ENCODE measurements at places on chromosomes 16 and 17.

DNA sequence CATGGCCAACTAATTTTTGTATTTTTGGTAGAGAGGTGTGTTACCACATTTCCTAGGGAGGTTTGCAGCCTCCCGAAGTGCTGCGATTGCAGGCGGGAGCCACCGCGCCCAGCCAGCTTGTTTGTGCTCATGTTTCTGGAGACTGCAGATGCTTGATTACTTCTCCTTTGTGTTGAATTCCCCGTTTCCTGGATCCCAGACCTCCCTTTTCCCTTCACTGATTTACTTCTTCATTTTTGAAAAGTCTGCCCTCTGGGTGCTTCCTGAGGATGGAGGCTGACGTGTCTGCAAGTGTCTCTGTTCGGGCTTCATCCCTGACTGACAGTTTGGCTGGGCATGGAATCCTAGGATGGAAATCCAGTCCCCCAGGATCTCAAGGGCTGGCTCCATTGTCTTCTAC, 7.0 kb upstream of the TRIM47 start:
- no peak for DNase-seq

DNA sequence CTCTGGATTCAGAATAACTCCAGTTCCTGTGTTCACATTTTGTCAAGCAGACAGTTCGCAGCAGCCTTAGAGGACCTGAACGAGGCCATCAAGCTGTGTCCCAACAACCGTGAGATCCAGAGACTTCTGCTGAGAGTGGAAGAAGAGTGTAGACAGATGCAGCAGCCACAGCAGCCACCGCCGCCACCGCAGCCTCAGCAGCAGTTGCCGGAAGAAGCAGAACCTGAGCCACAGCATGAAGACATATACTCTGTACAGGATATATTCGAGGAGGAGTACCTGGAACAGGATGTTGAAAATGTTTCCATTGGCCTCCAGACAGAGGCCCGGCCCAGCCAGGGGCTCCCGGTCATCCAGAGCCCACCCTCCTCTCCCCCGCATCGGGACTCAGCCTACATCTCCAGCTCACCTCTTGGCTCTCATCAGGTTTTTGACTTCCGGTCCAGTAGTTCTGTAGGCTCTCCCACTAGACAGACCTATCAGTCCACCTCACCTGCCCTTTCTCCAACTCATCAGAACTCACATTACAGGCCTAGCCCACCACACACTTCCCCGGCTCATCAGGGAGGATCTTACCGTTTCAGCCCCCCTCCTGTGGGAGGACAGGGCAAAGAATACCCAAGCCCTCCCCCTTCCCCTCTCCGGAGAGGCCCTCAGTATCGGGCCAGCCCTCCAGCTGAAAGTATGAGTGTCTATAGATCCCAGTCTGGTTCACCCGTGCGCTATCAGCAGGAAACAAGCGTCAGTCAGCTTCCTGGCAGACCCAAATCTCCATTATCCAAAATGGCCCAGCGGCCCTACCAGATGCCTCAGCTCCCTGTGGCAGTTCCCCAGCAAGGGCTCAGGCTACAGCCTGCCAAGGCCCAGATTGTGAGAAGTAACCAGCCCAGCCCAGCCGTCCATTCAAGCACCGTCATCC, 25.9 kb downstream of the CYB561 start:
- DNase-seq, result peak; percentile 37

- DNase-seq, result no peak
These were observed 473 bp upstream of the PDIA2 start for GRCh38 chr16:282491-282890.

- DNase-seq, result no peak
These were observed 15.4 kb upstream of the KRT24 start for GRCh38 chr17:40718930-40719329.

- DNase-seq, result peak; percentile 86
These were observed 672 bp upstream of the ALKBH5 start for GRCh38 chr17:18182978-18183333.

DNA sequence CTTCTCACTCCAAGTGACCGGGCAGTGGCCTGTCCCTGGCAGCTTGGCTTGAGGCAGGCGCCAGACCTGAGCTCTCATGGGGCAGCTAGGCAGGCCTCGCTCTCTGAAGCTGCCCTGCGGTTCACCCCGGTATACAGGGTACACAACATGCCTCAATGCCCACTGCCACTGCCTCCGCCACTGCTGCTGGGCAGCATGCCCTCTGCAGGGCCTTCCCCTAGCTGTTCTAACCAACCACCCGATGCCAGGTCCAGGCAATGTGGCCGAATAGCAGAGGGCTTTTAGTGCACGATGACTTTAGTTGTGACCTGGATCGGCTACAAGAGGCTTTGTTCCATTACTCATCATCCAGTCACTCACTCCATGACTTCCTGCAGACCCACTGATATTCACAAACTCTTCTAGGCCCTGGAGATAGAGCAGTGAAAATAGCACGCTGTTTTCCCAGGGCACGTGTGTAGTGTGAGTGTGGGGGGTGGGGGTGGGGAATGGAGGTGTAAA, 19.7 kb downstream of the CDC42EP4 start:
- DNase-seq, result peak; percentile 88

- DNase-seq, result peak; percentile 23
These were observed 1.9 kb upstream of the CCDC102A start for GRCh38 chr16:57538235-57538721.

DNA sequence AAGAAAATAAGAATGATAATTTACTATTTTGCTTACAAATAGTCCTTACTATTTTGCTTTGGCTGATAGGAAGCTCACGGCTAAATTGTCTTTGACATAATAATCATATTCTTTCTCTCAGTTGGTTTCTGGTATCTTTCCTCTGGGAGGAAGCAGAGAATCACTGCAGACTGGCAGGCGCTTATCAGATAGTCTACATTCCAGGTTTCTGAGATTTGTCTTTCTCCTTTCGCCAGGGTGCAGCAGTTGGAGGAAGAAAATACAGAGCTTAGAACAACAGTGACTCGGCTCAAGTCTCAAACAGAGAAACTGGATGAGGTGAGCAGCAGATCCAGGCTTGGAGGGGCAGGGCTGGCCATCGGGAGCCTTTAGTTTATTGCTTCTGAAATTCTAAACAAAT, 136.1 kb downstream of the RAB11FIP4 start:
- DNase-seq, result no peak

GRCh38 chr17:78925234-78925633, at the start of gene TIMP2:
Gene TIMP2, minus strand, starts transcription at chr17:78925387. Its CDS starts 299 bp downstream, at chr17:78925088.
- DNase-seq, result peak; percentile 95

DNA sequence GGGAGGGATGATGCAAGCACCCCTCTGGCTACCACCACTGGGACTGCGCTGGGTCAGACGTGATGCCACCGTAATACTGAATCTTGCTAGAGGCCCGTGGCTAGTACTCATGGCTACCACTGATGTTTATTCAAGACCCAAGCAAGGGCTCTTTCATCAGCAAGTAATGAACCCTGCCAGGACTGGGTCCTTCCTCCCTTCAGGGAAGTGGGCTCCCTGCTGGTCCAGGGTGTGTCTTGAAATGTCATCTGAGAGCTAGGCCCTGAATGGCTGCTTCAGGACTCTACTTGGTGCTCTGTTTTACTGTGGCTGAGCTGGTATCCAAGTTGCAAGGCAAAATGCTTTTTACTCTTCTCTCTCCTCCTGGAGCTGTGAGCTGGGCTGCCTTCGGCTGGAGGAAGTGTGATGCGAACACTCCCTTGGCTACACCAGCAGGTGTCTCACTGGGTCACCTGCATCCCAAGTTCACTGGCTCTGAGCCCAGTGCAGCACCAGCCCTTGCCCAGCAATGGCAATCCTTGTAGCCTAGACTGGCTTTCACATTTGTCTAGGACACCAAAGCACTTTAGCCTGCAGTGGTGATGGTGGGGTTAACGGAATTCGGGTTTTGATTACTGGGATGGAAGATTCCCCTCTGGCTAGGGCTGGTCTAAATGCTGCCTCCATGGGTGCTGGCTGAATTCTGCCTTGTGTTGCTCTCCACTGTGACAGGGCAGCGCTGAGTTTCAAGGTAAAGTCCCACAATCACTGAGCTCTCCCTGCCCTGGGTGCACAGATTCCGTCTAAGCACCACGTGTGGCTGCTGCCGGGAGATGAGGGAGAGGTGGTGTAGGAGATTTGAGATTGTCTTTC, 98.6 kb downstream of the USP22 start:
- no peak for DNase-seq

DNA sequence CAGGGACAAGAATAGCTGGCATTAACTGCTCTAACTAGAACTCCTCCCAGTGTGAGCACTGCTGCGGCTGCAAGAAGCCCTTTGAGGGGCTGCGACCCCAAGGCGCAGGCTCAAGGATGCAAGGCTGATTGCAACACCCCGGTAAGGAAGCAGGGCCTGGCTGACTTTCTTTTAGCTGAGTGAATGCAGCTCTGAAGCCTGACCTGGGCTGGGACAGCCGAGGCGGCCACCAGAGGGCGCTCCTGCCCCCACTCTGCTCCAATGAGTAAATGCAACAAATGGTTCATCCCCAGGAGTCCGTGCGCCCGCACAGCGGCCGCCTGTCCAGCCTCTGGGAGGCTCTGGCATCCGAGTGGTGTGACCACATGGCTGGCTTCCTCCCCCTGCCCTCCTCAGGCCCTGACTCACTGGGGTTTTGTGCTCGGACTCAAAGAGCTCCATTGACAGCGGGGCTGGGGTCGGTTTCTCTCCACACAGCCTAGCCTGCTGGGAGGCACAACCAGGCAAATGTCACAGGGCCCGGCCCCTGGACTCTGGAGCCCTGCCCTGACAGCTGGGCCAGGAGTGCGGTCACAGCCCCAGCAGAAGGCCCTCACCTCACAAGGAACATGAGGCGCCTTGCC, at the start of gene SMIM5:
Gene SMIM5, plus strand, starts transcription at position 572 of the 623 bp plus-strand sequence. CDS start 6,768 bp downstream, outside the sequence.
- DNase-seq, result peak; percentile 95

DNA sequence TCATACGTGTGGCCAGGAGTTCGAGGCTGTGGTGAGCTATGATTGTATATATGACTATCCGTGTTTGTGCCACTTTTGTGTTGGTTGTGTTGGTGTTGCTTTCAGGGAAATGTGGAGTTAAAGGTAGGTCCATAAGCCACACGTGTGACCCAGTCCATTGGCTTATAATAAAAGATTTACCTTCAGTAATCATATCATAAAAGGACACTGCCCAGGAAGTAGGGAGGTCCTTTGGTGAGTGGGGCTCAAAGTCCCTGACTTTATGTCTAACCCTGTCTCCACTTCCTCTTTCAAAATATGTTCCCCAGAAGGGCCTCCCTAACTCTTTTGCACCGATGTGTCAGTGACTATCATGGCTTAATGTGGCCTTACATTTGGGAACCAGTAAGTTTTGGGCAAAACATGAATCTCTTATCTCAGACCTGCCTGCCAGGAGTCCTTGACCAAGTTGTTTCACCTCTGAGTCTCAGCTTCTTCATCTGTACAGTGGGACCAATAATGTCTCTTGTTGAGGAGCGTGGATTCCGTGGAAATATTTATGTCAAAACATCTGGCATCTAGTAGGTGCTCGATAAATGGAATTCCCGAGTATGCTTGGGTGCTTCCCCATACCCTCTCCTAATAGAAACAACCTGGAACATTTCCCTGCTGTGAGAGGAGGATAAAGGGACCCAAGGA, 4.8 kb downstream of the TNP2 start:
- no peak for DNase-seq

DNA sequence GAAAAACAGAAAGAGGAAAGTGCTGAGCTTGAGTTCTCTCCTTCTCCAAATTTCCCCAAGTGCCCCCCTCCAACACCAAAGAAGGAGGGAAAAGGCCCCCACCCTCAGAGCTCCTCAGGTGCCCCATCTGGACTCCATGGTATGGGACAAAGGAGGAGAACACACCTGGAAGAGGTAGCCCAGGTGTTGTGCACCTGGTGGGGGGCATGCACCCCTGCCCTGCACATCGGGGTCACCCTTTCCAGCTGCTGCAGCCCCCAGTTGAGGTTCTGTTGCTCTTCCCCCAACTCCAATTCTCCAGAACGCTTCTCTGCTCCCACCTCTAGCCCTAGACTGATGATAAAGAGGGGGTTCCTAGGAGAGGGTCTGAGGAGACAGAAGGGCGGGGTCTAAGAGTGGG, 3.0 kb upstream of the COL1A1 start:
- no peak for DNase-seq

- DNase-seq, result no peak
These were observed 5.1 kb upstream of the DHX33 start for GRCh38 chr17:5473906-5474305.

DNA sequence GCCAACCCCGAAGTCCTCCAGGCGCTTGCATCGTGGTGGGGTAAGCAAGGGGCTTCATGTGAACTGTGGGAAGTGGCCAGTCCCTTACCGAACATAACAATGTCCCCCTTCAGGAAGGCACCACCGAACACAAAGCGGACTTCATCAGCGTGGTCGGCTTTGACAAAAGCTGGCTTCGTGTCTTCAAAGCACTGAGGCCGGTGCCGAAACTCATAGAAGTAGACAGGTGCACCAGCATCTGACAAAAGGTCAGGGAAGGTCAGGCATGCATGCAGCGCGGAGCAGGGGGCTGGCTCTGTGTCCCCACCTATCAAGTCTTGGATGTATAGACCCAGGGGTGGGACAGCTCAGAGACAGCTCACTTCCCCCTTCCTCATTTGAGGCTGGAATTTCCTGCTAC, 16.6 kb upstream of the CES1 start:
- no peak for DNase-seq

GRCh38 chr16:17076818-17077498, 393.8 kb downstream of the XYLT1 start:
- DNase-seq, result no peak

DNA sequence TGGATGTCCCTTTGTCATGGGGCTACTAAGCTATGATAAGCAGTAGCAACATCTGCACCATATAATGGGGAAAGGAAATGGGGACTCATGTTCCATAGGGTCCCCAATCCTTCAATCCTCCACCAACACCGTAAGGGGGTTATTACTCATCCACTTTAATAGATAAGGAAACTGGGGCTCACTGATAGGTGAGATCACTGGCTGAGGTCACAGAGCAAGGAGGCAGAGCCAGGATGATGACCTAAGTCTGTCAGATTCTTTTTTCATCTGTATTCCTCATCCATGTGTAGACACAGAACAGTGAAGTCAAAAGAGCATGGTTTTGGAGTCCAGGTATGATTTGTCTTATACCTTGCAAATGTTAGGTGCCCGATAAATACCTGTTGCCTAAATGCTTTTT, 10.5 kb upstream of the ADAMTS18 start:
- DNase-seq, result no peak

- DNase-seq, result no peak
These were observed 59.6 kb downstream of the GSG1L start for GRCh38 chr16:28003923-28004322.

- DNase-seq, result no peak
These were observed 9.1 kb upstream of the MPO start for GRCh38 chr17:58289869-58290268.

- no peak for DNase-seq
These were observed 22.2 kb upstream of the PIK3R6 start for GRCh38 chr17:8889458-8890210.

GRCh38 chr16:54694651-54695050, 236.0 kb upstream of the IRX5 start:
- DNase-seq, result no peak

GRCh38 chr17:17988427-17988945, 15.8 kb downstream of the DRC3 start:
- no peak for DNase-seq

GRCh38 chr17:8894673-8895578, 27.5 kb upstream of the PIK3R6 start:
- DNase-seq, result peak; percentile 41

Data from SJSA1 (cell line).